Endothelial cell of umbilical vein (primary cell): ENCODE measurements at places on chromosomes 3 and 15.

DNA sequence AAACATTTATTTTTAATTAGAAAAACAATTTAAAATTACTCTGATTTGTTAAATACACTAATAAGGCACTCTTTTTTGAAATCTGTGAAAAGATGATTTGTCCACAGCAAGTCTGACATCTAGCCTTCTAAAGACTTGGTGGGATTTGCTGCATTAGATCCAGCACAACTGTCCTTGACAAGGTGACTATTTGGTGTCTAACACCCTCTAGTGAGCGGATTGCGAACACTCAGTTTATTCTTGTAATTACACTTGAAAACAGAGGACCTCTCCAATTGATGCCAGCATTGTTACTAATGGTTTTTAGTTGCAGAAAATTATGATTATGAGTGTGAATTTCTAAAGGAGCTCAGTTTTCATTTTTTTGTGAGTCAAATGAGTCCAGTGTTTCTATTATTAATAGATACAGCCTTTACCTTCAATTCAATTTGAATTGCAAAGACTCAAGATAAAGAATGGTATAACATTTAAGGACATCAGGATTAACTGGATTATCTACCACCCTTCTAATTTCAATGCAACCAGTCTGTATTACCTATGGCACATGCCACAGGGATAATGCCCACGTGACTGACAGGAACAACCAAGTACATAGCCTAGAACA lies 29.7 kb upstream of the STRIT1 start:
- no peaks in the 10 kb centered on the region for H3K4me1 ChIP-seq
- peak; percentile 86 for DNase-seq
- no peaks in the 10 kb centered on the region for H3K27me3 ChIP-seq
- no peaks in the 10 kb centered on the region for H3K36me3 ChIP-seq

- no peaks in the 10 kb centered on the region for H3K27me3 ChIP-seq
- DNase-seq, result no peak
- H3K36me3 ChIP-seq, result no peaks in the 10 kb centered on the region
- no peak overlapping the region for H3K4me3 ChIP-seq
- no peak overlapping the region for H3K27ac ChIP-seq
Measured at GRCh38 chr15:48719668-48720067, 74.2 kb upstream of the FBN1 start.

GRCh38 chr15:50166216-50166615 lies 15.8 kb upstream of the SLC27A2 start:
- H3K4me1 ChIP-seq, result peaks cover 10% of the 10 kb centered on the region
- peaks cover under 1% of the 10 kb centered on the region for H3K27me3 ChIP-seq
- no peak overlapping the region for H3K27ac ChIP-seq
- H3K36me3 ChIP-seq, result no peaks in the 10 kb centered on the region
- H3K4me3 ChIP-seq, result no peak overlapping the region
- DNase-seq, result peak; percentile 45

DNA sequence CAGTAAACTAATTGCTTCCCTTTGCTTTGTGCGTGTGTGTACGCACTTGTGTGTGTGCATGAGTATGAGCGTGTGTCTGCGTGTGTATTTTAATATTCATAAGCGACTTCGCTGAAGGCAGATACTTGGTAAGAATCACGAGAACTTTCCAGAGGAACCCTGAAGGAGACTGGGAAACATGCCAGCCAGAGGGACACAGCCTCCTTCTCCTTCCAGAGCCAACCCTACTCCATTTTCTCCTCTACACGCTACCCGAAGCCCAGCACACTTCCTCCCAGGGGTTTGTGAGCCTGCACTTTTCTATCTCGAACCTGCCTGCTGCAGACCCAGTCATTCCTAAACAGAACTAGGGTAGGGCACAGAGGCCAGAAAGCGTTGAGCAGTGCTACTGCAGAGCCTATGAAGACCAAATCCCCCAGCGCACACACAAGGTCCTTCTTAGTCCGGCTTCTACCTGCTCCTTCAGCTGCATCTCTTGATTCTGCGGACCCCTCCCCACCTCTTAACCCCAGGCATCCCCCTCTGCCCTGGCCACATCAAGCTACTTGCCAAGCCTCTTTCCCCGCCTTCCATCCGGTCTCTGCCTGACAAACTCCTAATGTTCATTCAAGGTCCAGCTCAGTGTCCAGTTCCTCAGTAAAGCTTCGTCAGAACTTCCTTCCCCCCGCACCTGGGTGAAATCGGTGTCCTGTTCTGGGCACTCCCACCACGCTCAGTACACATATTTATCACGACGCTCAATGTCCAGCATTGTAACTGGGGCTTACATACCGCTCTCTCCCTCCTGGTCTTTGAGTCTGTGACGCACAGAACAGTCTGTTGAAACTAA lies 191.8 kb downstream of the FAM43A start:
- H3K27ac ChIP-seq, result no peak overlapping the region
- no peaks in the 10 kb centered on the region for H3K27me3 ChIP-seq
- H3K36me3 ChIP-seq, result no peaks in the 10 kb centered on the region
- peaks cover 19% of the 10 kb centered on the region for H3K4me1 ChIP-seq

- no peak overlapping the region for H3K27ac ChIP-seq
- H3K27me3 ChIP-seq, result peaks cover 30% of the 10 kb centered on the region
- no peak overlapping the region for H3K4me3 ChIP-seq
- H3K36me3 ChIP-seq, result no peaks in the 10 kb centered on the region
- H3K4me1 ChIP-seq, result no peaks in the 10 kb centered on the region
Measured at GRCh38 chr15:65980824-65981456, 111.6 kb downstream of the RAB11A start.

- H3K27ac ChIP-seq, result no peak overlapping the region
- no peak overlapping the region for H3K4me3 ChIP-seq
- H3K4me1 ChIP-seq, result peaks cover 41% of the 10 kb centered on the region
- no peaks in the 10 kb centered on the region for H3K36me3 ChIP-seq
- no peak for DNase-seq
- H3K27me3 ChIP-seq, result no peaks in the 10 kb centered on the region
Measured at GRCh38 chr3:37903734-37904133, 42.1 kb downstream of the CTDSPL start.
